ENCODE measurements at places on chromosomes 7 and 10.

GRCh38 chr10:16449454-16449853 is 12.6 kb downstream of the PTER start:
- DNase-seq = no peak

DNA sequence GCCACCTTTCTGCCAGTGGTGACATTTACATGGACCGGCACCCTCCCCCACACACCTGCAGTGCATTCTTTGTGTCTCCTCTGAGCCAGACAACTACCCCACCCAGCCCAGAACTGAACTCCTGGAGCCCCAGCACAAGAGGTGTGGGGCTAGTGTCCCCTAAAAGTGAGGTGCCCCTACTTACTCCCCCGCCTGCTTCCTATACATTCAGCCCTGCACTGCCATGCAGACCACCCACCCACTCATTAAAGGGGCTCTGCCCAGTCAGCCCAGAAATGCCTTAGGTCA is 1.9 kb downstream of the SAP25 start:
- DNase-seq = no peak

DNA sequence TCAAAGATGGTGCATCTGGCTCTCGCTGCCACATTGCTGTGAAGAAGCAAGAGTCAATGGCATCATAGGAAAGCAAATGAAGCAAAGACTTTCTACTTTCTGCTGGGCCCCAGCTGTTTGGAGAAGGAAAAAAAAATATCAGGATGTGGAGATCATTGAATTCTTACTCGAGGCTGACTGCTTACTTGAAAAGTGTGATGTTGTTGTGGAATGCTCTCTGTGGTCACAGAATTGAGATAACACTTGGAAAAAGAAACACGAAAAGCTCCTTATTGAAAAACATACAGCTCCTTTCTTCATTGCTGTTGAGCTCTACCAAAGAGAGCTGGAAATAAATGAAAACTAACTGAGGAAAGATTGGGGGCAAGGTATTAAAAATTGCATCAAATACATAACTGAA is 157.4 kb upstream of the TBX20 start:
- no peak for DNase-seq

GRCh38 chr10:119189811-119190282 is 11.2 kb upstream of the PRDX3 start:
- no peak for DNase-seq

DNA sequence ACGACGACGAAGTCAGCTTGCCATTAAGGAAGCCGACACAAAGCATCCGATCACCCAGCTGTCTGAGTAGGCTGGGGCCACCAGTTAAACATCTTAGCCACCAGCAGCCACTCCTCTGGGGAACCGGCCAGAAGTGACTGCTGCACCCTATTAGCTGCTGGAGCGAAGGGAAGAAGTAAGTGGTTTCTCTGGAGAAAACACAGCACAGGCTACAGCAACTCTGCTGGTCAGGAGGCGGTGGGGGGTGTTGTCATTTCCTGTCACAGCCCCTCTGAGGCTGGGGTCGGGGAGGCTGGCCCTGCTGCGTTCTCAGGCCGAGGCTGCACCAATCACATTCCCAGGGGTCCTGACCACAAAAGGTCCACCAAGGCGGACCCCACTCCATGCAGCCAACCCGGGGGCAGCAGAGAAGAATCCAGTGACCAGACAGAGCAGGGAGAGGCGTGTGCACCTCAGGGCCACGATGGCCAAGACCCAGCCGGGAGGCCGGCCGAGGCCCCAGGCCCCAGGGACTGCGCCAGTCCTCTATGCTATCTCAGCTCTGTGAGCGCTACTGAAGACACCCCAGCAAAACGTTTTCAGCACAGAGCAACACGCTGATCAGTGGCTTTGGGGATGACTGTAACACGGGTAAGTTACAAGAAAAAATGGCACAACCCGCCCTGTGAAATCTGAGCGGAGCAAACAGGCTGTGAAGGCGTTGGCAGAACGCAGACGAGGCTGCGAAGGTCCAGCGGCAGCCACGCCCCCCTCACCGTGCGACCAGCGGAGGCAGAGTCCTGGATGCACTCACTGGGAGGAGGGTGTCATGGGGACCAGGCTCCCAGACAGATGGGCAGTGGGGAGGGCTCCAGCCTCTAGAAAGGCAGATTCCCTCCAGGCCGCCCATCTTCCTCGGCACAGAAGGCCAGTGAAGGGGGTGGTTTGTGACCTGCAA is 24.8 kb downstream of the STK32C start:
- no peak for DNase-seq

DNA sequence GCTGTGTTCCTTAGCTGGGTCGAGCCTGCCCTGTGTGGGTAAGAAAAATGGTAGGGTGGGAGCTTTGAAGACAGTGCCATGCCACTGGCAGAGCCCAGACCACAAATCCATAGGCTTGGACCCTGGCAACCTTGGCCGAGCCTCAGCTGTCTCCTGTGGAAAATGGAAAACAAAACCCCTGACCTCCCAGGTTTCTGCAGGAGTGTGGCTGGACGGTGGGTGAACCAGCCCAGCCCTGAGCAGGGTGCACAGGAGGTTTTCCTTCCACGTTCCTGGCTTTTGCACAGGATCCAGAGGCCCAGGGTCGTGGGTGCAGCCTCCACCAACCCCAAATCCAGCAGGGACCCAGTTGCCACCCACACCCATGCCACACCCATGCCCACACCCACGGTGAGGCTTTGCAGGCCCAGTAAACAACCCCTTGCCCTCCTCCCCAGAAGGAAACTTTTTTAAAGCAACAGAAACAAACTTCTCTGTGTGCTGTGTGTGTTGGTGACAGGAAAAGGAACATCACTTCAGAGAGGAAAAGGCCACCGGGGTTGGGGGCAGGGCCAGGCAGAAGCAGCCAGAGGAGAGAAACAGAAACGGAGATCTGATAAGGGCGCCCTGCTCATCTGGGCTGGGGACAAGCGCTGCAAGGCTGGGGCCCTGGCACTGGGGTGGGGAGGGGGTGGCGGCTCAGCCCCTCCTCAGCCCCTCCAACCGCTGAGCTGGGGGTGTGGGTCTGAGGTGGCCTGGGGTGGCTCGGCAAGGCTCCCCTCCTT is 20.7 kb upstream of the ZMIZ1 start:
- no peak for DNase-seq

DNA sequence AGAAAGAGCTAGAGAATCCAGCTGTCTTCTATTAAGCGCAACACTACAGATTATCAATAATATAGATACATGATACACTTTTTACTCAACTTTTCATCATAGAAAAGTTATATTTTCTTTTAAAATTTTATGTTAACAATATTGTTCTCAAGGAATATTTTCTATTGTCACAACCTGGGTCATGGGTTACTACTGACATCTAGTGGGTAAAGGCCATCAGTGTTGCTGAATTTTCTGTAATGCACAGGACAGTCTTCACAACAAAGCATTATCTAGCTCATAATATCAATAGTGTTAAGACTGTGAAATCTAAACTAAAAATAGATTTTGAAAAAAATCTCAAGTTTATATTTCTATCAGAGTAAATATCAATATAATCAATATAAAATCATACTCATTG is 209.8 kb downstream of the ZNF33B start:
- no peak for DNase-seq

GRCh38 chr7:122487131-122487530 is 182.6 kb upstream of the FEZF1 start:
- DNase-seq = no peak

- no peak for DNase-seq
Measured at GRCh38 chr7:8322667-8323066, 60.7 kb upstream of the ICA1 start.
